Effector memory CD4-positive, alpha-beta T cell (primary cell): ENCODE measurements at places on chromosomes 5 and 9.

DNA sequence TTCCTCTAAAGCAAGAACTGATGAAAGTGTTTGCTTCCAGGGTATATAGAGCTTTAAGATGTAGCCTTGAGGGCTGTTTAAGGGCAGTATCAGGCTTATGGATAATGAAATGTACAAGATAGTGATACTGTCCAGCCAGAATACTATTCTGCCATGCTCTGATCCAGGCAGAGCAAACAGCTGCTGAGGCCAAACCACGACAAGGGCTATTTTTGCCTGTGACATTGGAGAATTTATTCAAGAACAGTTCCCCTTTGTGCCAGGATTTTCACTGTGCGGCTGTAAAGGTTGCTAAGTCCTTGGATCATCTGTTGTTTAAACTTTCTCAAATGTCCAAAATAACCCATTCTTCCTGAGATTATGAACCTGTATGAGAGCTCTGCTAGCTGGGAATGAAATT, 70.4 kb downstream of the OTP start:
- H3K36me3 ChIP-seq, result no peaks in the 10 kb centered on the region
- no peak overlapping the region for H3K4me3 ChIP-seq
- no peak overlapping the region for H3K27ac ChIP-seq
- H3K27me3 ChIP-seq, result no peaks in the 10 kb centered on the region

DNA sequence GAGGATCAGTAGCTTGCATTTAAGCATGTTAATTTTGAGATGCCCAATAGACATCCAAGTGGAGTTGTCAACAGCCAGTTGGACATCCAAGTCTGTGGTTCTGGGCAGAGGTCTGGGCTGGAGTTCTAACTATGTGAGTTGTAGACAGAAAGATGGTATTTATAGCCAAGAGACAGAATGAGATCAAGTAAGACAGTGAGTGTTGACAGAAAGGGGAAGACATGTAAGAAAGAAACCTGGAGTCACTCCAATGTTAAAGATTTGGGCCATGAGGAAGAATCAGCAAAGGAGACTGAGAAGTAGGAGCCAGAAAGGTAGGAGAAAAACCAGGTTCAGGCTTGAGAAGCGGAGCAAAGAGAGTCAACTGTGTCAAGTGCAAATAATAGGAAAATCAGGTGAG, 95.5 kb upstream of the PUM3 start:
- H3K27me3 ChIP-seq, result no peaks in the 10 kb centered on the region
- no peak for DNase-seq
- no peaks in the 10 kb centered on the region for H3K36me3 ChIP-seq
- no peaks in the 10 kb centered on the region for H3K4me1 ChIP-seq
- H3K4me3 ChIP-seq, result no peak overlapping the region

DNA sequence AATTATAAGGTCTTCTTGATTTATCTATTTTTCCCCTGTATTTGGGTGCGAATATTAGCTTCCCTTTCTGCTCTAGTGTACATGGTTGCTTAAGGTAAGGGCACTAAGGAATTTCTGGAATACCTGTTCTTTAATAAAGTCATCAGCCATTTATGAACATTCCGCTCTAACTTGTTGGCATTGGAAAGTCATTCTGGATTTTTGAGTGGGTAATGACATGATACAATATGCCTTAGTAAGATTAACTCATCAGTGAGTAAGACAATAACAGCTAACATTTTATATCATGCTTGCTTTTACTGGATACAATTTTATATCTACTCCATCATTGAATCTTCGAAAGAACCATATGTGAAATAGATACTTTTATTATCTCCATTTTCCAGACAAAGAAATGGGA, 196.1 kb downstream of the ARRDC3 start:
- H3K4me1 ChIP-seq, result no peaks in the 10 kb centered on the region
- no peaks in the 10 kb centered on the region for H3K36me3 ChIP-seq
- no peak for DNase-seq
- H3K27ac ChIP-seq, result no peak overlapping the region
- no peak overlapping the region for H3K4me3 ChIP-seq
- H3K27me3 ChIP-seq, result no peaks in the 10 kb centered on the region

DNA sequence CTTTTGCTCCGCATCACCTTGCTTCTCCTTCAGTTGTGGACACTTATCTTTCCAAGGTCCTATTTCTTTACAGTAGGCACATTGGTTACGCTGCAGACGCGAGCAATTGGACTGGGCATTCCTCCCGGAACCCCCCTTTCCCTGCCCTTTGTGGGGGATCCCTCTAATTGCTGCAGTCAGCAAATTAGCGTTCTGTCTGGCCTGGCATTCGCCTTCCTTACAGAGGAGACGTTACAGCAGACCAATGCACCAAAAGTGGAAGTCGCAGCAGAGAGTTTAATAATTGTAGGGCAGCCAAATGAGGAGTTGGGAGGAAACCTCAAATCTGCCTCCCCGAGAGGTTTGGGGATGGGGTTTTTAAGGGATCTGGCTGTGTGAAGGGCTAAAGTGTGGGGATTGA, 5.3 kb upstream of the ZNF354C start:
- no peaks in the 10 kb centered on the region for H3K4me1 ChIP-seq
- no peaks in the 10 kb centered on the region for H3K36me3 ChIP-seq
- no peak overlapping the region for H3K4me3 ChIP-seq
- H3K27me3 ChIP-seq, result no peaks in the 10 kb centered on the region
- no peak for DNase-seq

DNA sequence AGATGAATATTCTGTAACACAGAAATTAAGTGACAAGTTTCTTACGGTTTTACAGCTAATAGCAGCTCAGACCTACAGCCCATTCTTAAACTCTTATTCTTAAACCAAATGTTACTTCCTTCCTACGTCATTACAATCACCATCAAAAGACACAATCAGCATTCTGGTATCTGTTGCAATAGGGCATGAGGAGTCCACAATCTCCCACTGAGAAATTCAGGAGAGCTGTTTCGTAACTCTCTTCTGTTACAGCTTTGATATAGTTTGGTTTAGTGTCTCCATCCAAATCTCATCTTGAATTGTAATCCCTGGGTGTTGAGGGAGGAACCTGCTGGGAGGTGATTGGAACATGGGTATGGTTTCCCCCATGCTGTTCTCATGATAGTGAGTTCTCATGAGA, 163.4 kb downstream of the GAS1 start:
- no peaks in the 10 kb centered on the region for H3K4me1 ChIP-seq
- no peaks in the 10 kb centered on the region for H3K27me3 ChIP-seq
- H3K36me3 ChIP-seq, result no peaks in the 10 kb centered on the region
- H3K4me3 ChIP-seq, result no peak overlapping the region
- H3K27ac ChIP-seq, result no peak overlapping the region
- DNase-seq, result no peak

DNA sequence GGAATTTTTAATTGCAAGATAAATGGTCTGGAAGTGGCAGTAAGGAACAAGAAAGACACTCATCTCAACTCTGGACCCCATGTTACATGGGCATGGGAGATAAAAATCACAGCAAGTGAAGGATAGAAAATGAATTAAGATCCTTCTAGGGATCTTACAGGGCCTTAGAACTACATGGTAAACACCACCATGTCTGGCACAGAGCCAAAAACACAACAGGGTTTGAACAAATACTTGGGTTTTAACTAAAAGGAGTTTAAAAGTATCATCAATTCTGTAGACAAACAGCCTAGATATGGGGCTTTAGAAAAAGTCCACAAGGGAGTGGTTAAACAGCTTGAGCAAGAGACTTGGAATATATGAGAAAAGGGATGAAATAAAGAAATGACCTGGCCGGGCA, 366.4 kb downstream of the ARL15 start:
- no peaks in the 10 kb centered on the region for H3K4me1 ChIP-seq
- no peak overlapping the region for H3K4me3 ChIP-seq
- H3K27ac ChIP-seq, result no peak overlapping the region
- no peak for DNase-seq
- H3K27me3 ChIP-seq, result no peaks in the 10 kb centered on the region

DNA sequence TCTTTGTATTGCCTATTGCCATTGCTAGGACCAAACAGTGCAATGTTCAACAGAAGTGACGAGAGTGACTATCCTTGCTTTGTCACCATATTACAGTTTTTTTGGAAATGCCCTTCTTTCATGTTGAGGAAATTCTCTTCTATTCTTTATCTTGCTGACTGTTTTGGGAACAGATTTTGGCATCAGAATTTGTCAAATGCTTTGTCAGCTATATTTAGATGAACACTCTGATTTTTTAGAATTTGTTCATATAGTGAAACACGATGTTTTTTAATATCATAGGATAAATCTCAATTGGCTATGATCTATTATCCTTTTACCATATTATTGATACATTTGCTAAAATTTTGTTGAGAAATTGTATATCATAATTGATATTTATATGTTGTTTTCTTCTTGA, 31.4 kb downstream of the FBN2 start:
- no peaks in the 10 kb centered on the region for H3K27me3 ChIP-seq
- H3K27ac ChIP-seq, result no peak overlapping the region
- H3K36me3 ChIP-seq, result no peaks in the 10 kb centered on the region
- H3K4me1 ChIP-seq, result no peaks in the 10 kb centered on the region

GRCh38 chr5:108061941-108062340, 320.0 kb downstream of the FBXL17 start:
- H3K27me3 ChIP-seq, result no peaks in the 10 kb centered on the region
- no peaks in the 10 kb centered on the region for H3K36me3 ChIP-seq
- no peaks in the 10 kb centered on the region for H3K4me1 ChIP-seq
- no peak for DNase-seq
- no peak overlapping the region for H3K27ac ChIP-seq
- no peak overlapping the region for H3K4me3 ChIP-seq

GRCh38 chr5:172216345-172216744, 22.4 kb downstream of the EFCAB9 start:
- H3K4me1 ChIP-seq, result no peaks in the 10 kb centered on the region
- H3K27ac ChIP-seq, result no peak overlapping the region
- no peaks in the 10 kb centered on the region for H3K27me3 ChIP-seq
- H3K36me3 ChIP-seq, result peaks cover 7% of the 10 kb centered on the region

- no peak overlapping the region for H3K4me3 ChIP-seq
- no peaks in the 10 kb centered on the region for H3K4me1 ChIP-seq
- DNase-seq, result no peak
- H3K36me3 ChIP-seq, result no peaks in the 10 kb centered on the region
Measured at GRCh38 chr5:171578829-171579491, 159.5 kb downstream of the FGF18 start.

GRCh38 chr5:77845324-77845646, 69.1 kb upstream of the TBCA start:
- H3K4me3 ChIP-seq, result no peak overlapping the region
- H3K36me3 ChIP-seq, result no peaks in the 10 kb centered on the region
- no peak overlapping the region for H3K27ac ChIP-seq
- H3K27me3 ChIP-seq, result peaks cover 7% of the 10 kb centered on the region

- no peak overlapping the region for H3K4me3 ChIP-seq
- H3K27ac ChIP-seq, result no peak overlapping the region
- no peak for DNase-seq
- no peaks in the 10 kb centered on the region for H3K27me3 ChIP-seq
Measured at GRCh38 chr5:80399526-80400239, 8.2 kb upstream of the ZFYVE16 start.

DNA sequence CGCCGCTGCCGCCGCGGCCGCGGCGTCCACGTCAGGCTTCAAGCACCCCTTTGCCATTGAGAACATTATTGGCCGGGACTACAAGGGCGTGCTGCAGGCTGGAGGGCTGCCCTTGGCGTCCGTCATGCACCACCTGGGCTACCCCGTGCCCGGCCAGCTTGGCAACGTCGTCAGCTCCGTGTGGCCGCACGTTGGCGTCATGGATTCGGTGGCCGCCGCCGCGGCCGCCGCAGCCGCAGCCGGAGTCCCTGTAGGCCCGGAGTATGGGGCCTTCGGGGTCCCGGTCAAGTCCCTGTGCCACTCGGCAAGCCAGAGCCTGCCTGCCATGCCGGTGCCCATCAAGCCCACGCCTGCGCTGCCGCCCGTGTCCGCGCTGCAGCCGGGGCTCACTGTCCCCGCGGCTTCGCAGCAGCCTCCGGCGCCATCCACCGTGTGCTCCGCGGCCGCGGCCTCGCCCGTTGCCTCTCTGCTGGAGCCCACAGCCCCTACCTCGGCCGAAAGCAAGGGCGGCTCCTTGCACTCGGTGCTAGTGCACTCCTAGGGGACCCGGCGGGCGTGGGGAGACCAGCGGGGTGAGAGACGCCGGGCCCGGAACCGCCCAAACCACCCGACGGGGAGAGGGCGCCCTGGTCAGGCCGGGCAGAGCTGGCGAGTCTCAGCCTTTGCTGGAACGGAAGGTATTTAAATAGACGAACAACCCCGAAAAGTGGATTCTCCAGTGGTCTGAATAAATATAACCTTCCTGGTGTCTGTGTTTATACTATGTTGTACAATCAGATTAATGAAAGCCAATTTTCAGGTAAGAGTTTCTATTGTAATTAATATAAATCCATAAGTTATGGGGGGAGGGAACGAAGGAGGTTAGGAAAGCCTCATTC, 1.2 kb downstream of the FOXB2 start:
- no peak for DNase-seq
- peaks cover 49% of the 10 kb centered on the region for H3K27me3 ChIP-seq
- peaks cover 18% of the 10 kb centered on the region for H3K4me1 ChIP-seq
- H3K27ac ChIP-seq, result no peak overlapping the region

DNA sequence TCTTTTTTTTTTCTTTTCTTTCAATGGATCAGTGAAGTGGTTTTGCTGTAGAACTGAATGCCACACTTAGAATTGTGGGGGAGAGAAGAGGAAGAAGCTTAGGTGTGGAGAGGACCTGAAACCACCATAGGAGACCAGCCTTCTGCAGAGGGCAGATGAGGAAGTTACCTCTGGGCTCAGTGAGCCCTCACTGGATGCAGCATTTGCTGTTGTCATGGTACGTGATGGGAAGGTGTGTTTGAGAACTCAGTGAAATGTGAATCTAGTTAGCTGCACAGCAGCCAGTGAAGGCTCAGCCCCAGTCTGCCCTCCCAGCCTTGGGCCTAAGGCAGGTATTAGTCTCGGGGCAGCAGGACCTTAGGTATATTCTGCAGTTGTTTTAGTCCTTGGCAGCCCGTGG, 17.5 kb downstream of the CYFIP2 start:
- peak overlapping the region; percentile 29 for H3K27ac ChIP-seq
- H3K4me3 ChIP-seq, result no peak overlapping the region
- H3K36me3 ChIP-seq, result peaks cover 32% of the 10 kb centered on the region
- peaks cover 26% of the 10 kb centered on the region for H3K4me1 ChIP-seq

- no peaks in the 10 kb centered on the region for H3K27me3 ChIP-seq
- no peak overlapping the region for H3K27ac ChIP-seq
- H3K4me3 ChIP-seq, result no peak overlapping the region
- DNase-seq, result no peak
- H3K36me3 ChIP-seq, result no peaks in the 10 kb centered on the region
Measured at GRCh38 chr5:74183041-74183440, 457.5 kb downstream of the ENC1 start.

- H3K4me3 ChIP-seq, result no peak overlapping the region
- H3K36me3 ChIP-seq, result no peaks in the 10 kb centered on the region
- DNase-seq, result no peak
- H3K4me1 ChIP-seq, result no peaks in the 10 kb centered on the region
- no peaks in the 10 kb centered on the region for H3K27me3 ChIP-seq
Measured at GRCh38 chr9:87102126-87102525, 154.8 kb upstream of the GAS1 start.

DNA sequence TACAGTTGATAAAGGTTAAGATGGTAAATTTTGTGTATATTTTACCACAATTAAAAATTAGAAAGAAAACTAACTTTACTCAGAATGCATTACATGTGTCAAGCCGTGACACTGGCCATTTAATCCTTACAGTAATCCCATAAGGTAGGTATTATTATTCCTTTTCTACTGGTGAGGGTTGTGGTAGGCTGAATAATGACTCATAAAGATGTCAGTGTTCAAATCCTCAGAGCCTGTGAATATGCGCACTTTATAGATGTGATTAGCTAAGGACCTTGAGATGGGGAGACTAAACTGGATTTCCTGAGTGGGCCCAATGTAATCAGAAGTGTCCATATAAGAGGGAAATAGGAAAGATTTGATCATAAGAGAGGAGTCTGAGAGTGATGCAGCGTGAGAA, 288.1 kb downstream of the TMEM167A start:
- H3K4me1 ChIP-seq, result no peaks in the 10 kb centered on the region
- DNase-seq, result no peak
- no peak overlapping the region for H3K4me3 ChIP-seq
- H3K27ac ChIP-seq, result no peak overlapping the region
- H3K36me3 ChIP-seq, result no peaks in the 10 kb centered on the region
